ENCODE measurements at places on chromosomes 6 and 20.

- no peak overlapping the region for H3K4me3 ChIP-seq
- no peaks in the 10 kb centered on the region for H3K36me3 ChIP-seq
- no peaks in the 10 kb centered on the region for H3K27me3 ChIP-seq
These were observed 40.2 kb upstream of the LRFN2 start for GRCh38 chr6:40627316-40627715.

DNA sequence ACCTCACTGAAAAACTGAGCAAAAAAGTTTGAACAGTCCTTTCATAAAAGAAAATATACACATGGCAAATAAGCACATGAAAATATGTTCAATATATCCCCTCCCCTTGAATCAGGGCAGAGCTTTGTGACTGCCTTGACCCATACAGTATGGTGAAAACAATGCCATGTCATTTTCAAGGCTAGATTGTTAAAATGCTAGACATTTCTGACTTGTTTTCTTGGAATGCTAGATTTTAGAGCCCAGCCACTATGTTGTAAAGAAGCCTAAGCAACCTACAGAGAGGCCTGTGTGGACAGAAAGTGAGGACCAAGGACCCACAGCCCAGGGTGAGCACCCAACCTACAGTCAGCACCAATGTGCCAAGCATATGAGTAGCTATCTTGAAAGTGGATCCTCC is 17.1 kb upstream of the ASF1A start:
- DNase-seq, result no peak
- peaks cover 6% of the 10 kb centered on the region for H3K4me1 ChIP-seq
- H3K27ac ChIP-seq, result no peak overlapping the region
- no peaks in the 10 kb centered on the region for H3K36me3 ChIP-seq
- no peak overlapping the region for H3K4me3 ChIP-seq

- no peak overlapping the region for H3K27ac ChIP-seq
- DNase-seq, result no peak
- no peaks in the 10 kb centered on the region for H3K27me3 ChIP-seq
- H3K4me1 ChIP-seq, result no peaks in the 10 kb centered on the region
- no peak overlapping the region for H3K4me3 ChIP-seq
These were observed 1230.3 kb upstream of the CITED2 start for GRCh38 chr6:140604786-140605185.

- H3K4me3 ChIP-seq, result peak overlapping the region; percentile 5
- peaks cover 3% of the 10 kb centered on the region for H3K36me3 ChIP-seq
- peak overlapping the region; percentile 99 for H3K27ac ChIP-seq
- no peaks in the 10 kb centered on the region for H3K27me3 ChIP-seq
- no peak for DNase-seq
These were observed 5.0 kb downstream of the BCL2L1 start for GRCh38 chr20:31717478-31718201.

Data from esophagus muscularis mucosa (tissue), 4 donors.